ENCODE measurements at places on chromosomes 5 and 9.
A peak's percentile ranks its signal among the peaks of the same experiment; 100 is the strongest.

GRCh38 chr9:131068076-131068816, 28.1 kb upstream of the AIF1L start:
- no peak for DNase-seq

GRCh38 chr5:143229896-143230675, 173.4 kb downstream of the NR3C1 start:
- DNase-seq: no peak

GRCh38 chr5:68041293-68041692, 174.3 kb upstream of the PIK3R1 start:
- no peak for DNase-seq

GRCh38 chr9:120655005-120655622, 59.2 kb downstream of the MEGF9 start:
- DNase-seq: no peak

GRCh38 chr5:159398936-159399335, 68.6 kb upstream of the IL12B start:
- DNase-seq: no peak

DNA sequence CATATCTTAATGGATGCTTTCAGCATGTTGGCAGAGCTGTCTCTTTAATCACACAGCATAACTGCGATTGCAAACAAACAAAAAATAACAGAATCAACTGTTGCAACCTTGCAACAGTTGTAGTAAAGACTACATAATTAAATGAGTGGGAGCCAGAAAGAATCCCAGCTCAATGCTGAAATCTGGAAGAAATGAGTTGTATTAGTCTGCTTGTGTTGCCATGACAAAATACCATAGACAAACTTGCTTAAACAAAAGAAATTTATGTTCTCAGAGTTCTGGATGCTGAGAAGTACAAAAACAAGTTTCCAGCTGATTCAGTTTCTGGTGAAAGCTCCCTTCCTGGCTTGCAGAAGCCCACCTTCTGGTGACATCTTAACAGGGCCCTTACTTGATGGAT, 260.9 kb upstream of the TUSC1 start:
- no peak for DNase-seq

GRCh38 chr5:179278119-179278518, 67.1 kb downstream of the ADAMTS2 start:
- DNase-seq: no peak

DNA sequence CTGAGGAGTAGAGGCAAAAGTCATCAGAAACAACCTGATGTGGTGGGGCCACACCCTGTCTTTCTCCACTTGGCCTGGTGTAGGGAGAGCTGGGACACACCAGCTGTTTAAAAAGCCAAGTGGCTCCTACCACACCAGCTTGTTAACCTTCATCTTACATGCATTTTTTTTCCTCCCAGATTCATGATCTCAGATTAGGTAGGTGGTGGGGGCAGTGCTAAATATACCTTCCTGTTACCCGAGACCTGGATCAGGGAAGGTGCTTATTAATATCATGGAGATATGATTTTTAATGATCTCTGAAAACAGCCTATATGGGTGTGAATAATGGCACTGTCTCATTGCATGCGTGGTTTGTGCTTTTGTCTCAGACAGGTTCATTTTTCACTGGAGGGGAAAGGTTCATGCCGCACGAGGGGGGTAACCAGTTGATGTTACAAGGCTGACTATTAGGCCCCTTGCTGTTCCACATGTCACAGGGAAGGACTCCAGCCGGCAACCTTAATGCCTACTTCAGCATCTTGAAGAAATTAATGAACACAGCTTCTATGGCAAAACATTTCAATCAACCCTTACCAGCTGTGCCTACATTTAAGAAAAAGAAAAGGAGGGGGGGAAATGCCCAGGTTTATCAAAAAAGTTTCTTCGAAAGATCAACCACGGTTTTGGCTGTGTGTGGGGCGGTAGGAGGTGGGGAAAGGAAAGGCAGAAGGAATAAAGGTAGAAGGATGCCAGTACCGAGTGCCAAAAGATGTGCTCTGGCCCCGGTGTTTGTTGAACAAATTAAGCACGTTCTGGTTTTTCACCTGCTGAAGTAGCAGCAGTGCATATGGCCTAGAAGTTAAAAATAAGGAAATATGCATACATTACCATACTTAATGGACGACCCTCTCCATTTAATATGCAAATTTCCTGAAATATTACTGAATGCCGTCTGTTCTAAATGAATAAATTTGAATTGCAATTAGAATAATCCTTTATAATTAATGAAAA, 185.4 kb downstream of the EBF1 start:
- no peak for DNase-seq

- no peak for DNase-seq
Observed at GRCh38 chr9:95434116-95435073, 82.4 kb downstream of the PTCH1 start.

DNA sequence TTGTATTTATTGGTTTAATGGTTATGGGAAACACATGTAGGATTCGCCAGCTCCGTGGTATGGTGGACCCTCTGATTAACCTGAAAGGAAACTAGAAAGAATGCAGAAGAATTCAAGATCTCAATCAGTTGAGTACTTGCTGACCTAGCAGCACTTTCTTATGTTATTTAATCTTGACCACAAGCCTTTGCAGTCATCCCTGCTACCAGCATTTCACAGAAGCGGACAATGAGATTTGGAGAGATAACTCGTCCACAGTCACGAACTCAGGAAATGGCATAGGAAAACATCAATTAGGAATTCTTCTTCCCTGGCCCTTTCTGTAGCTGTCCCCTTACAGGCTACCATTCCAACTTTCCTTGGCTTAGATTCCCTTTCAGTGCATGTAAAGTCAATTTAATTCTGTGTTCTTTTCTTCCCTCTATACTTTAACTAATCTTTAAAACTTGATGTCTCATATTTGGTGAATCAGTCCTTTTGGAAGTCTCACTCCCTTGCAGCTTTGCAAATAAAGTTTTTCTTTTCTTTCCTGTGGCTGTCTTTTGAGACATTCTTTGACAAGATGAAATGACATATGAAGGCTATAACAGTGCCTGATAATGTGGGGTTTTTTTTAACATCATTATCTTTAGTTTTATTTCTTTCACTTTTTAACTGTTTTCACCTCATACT, 1.3 kb upstream of the SLC44A1 start:
- no peak for DNase-seq

DNA sequence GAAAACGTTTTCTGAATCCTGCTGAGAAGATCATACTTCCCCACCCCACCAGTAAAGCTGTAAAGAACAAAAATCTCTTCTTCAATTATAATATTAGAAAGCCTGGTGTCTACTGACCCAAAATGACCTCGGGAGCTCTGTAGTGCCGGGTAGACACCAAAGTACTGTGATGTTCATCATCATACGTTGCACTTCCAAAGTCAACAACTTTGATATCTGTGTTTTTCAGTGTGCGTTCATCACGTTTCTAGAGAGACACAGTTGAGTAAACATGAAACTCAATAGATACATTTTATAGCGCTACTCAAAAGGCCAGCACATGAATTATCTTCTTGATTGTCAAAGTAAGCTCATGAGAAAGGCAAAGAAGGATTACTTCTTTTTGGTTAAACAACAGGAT, 14.6 kb downstream of the CLK4 start:
- no peak for DNase-seq

GRCh38 chr5:120327180-120327579, 136.9 kb upstream of the PRR16 start:
- DNase-seq: no peak

DNA sequence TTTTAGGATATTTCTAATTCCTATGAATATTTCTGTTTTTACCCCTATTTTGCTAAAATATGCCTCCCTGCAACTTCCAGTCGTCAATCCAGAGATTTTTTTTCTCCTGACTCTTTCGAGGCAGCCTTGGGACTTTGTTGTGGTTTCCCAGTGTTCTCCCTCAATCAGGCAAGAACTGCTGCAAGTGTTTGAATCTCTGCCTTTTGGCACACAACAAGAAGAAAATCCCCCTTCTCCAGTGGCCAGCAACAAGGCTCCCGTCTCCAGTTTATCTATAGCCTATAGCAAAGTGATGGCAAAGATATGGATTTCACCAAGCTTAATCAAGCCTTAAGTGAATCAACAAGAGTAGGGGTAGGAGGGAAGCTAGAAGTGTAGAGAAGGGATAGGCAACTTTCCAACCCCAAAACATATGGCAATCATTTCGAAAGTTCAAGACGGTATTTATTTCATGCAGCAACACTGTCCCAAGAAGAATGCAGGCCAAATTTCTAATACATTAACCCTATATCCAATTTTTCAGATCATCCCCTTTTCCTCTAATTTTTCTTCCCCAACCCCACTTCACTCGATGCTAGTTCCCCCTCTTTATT, 37.7 kb upstream of the PAPPA start:
- no peak for DNase-seq

DNA sequence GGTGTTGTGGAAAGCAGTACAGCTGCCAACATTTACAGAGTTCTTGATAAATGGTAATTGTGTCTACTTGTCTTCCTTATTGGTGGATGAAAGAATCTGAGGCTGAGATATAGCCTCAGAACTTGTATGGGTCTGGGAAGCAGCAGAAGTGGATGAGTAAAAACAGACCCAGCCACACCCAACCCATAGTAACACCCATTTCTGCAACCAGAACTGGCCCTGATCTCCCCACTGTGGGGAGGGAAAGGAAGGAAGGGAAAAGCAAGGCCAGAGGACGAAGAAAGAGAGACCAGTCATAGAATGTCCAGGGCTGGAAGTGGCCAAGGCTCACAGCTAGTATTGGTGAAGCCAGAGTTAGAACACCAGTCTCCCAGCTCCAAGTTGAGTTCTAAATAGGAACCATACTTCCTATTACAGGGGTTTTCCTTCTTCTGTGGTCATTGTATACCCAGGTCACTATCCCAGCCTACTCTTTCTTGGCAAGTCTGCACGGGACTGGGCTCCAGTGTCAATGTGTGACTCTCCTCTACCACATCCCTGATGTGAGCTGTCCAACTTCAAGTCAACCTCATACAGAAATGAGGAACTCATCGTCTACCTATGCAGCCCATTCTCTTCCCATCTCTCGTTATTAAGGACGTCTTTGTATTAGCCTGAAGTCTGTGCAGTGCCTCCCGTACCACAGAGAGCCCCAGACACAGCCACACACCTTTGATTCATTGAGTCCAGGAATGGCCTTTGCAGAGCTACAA, 35.9 kb downstream of the ITK start:
- DNase-seq: peak; percentile 62

DNA sequence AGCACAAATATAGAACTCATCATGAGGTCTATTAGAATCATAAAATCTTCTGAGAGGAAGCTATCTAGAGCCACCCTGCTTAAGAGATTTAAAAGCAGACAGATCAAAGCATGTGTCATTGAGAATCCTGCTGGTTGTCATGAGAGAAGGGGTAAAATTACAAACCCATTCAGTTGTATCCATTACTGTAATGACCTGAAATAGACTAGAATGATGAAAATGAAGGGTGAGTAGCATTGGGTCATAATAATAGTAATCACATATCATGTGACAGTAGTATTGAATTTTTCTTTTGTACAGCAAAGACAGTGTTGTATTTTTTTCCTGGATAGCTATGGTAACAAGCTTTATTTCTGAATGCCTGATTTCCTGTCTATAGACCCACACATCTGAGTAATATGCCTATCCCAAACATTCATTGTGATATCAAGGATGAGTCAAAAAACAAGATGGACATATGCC, 149.0 kb downstream of the PDE4D start:
- no peak for DNase-seq

GRCh38 chr5:176639981-176640380, 7.3 kb upstream of the TSPAN17 start:
- DNase-seq: no peak

- no peak for DNase-seq
Observed at GRCh38 chr5:33237471-33237870, 203.3 kb upstream of the TARS1 start.

- no peak for DNase-seq
Observed at GRCh38 chr9:5436441-5436840, 1.3 kb downstream of the PLGRKT start.

GRCh38 chr5:112205846-112206245, 213.2 kb downstream of the EPB41L4A start:
- no peak for DNase-seq

DNA sequence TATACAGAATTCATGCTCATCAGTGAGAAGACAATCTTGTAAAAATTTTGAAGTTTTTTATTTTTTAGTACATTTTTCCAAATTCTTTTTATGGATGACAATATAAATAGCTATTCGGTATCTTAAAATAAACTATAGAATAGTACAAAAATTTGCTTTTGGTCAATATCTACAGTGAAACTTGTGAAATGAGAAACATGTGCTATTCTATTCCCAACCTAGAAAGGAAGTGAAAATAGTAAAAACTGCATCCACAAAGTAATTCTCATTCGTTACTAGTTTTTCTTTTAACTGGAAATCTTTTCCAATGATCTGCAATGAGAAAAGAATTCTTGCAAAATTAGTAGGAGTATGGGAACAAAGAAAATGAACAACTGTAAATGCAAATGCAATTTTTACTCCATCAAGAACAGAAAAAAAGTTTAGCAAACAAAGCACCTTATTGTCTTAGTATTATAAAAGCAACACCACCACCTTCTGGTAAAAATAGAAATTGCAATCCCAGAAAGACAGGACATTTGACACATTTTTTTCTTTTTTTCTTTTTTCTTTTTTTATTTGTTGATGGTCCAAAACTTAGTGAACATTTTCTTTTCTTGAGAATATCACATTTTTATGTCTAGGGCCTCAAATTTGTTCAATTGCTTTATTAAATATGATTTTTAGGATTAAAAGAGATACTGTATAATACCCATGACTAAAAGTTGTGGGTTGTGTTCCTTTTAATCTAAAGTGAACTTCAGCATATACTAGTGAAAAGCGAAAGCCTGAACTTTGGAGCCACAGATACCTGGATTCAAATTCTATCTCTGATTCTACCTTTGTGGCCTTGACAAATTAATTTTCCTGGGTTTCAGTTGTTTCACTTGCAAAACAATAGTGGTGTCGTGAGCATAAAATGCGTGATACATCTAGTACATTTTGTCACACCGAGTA, 72.3 kb downstream of the SLCO4C1 start:
- no peak for DNase-seq

DNA sequence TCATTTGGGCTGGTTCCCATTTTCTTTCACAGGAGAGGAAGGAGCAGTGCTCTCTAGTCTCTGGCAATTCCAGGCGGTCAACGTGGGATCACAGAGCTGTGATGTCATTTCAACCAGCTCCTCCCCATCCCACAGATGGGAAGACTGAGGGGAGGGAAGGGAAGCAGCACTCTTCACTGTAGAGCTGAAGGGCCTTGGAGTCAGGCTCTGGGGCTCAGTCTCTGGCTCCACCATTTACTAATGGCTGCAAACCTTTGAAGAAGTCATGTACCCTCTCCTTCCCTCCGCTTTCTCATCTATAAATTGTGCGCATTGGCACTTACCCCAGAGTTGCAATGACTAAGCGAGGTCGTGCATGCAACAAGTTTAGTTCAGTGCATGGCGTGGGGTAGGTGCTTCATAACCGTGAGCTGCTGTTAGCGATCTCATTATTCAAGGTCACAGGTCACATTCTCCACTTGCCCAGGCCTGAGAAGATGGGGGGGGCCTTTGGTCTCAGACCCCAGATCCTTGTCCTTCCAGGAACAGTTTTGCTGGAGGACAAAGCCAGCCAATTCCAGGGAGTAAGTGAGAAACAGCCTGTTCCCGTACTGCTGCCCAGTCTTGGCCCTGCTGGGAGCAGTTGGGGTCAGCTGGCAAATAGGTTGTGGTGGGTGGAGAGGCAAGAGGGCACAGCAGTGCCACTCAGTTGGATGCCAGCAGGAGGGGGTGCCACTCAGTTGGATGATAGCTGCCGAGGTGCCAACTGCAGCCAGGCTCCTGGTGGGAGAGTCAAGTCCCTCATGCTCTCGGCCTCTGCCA, 136.7 kb downstream of the RGS3 start:
- DNase-seq: no peak

- no peak for DNase-seq
Observed at GRCh38 chr9:27659001-27659400, 85.7 kb upstream of the C9orf72 start.

All from T-helper 1 cell (primary cell).